B cell (primary cell): ENCODE measurements at places on chromosomes 1 and 21. TPM values are rescaled to one million over a fixed set of nuclear protein-coding genes. Genes with fewer than 3 reads are reported as not detected.

Gene MAEL
- total RNA-seq, result not detected in 2 replicates

Gene OR14A16
- not detected in 2 replicates for total RNA-seq

Gene TOMM20
- total RNA-seq, result 73.5 and 77.3 TPM in 2 replicates

Gene BCL2L15
- total RNA-seq, result 1.3 and 1.6 TPM in 2 replicates

Gene NUDT4B
- 2.4 and 2.6 TPM in 2 replicates for total RNA-seq

Gene TLCD4
- 1.2 and 1.3 TPM in 2 replicates for total RNA-seq
